EH (cell line): ENCODE measurements at places on chromosomes 4 and X.

DNA sequence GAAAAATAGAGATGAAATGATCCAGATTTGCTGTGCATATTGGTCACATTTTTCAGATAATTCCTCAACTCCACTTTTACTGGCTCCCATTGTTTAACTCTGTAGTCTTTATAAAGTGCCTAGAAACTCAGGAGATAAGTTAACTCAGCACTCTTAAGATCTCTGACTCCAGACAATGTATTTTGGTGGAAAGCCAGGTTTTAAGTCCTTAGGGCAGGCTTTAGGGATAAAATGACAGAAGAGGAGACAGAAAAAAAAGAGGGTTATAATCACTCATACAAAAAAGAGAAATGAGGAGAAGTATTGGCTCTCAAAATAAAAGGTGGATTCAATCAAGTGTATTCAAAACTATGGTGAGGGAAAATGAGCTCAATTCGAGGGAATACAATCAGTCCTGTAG, 674.8 kb upstream of the INTU start:
- DNase-seq = no peak

DNA sequence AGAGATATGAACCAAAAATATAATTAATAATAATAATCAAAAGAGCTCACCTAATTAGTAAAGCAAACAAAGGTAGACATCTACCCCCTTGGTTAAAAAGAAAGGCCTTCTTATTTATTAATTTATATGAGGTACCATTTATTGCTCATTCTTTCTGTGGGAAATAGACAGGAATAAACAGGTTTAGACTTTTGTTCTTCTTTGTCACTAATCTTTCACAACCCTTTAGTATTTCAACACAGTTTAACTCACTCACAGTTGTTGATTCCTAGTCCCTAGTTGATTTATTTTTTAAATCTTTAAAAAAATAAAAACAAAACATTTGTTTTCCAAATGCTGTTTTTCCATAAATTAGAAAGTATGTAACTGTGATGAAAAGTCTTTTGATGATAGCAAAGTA, 5.6 kb downstream of the PPARGC1A start:
- no peak for DNase-seq

DNA sequence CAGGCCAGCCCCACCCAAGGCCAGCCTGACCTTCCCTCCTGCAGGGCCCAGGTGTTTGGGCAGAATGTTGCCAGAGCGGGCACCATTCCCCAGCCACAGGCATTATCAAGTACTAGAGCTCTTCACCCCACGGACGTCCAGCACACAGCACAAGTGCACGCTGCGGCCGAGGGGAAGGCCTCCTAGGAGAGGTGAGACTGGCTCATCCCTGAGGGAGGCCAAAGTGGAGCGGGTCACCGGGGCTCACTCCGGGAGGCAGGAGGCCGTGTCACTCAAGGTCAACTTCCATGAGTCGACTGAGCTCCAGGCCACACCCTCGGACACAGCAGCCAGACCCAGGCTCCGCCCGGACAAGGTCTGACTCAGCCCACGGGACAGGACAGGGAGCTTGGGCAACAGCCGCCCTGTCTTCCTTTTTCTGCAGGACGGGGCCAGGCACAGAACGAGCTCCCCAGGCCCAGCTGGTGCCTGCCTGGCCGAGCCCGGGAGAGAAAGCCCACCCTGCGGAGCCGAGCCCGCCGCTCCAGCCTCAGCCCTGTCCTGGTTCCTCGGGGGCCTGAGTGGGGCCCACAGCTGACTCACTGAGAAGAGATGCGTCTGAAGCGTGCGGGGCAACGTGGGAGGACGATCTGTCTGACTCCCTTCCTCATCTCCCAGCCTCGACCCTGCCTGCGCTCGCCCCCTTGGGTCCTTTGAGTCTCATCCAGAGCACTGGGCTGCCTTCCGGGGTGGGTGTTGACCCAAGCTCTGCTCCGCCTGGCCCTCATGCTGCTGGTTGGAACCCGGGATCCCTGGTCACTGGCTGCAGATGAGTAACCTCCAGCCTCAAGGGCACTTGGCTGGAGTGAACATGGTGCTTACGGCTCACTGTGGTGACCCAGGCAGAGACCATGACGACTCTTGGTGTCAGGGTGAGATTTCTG, 1.6 kb downstream of the SLC49A3 start:
- DNase-seq = peak; percentile 87

GRCh38 chr4:22454955-22455354, 60.9 kb downstream of the ADGRA3 start:
- DNase-seq = no peak

GRCh38 chrX:85544609-85545008, 165.1 kb upstream of the POF1B start:
- no peak for DNase-seq

DNA sequence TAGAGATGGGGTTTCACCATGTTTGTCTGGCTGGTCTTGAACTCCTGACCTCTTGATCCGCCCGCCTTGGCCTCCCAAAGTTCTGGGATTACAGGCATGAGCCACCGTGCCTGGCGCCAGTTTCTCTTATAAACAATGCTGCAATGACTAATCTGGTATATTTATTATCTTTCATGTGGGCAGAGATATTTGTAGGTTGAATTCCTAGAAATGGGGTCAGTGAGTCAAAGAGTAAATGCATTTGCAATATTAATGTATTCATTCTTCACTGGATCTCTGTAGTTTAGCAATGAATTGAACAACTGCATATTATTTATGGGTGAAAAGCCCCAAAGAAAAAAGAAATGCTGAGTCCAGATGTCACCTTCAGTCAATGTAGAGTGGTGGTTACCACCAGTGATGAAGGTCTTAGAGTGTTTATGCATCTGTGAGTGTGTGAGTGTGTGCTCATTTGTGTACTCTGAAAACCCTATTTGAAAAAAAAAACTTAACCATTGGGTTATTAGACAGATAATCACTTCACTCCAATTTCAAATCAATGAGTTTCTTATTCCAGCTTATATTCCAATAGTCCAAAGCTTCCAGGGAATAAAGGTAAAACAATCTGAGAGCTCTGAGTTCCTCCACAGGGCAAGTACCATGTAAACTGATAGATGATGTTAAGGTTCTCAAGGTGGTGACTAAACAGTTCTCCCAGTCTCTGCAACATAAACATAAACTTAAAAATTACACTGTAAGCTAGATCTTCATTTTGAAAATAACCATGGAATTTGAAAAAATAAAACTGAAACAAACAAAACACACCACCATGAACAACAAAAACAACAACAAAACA, 22.6 kb upstream of the CD38 start:
- peak; percentile 50 for DNase-seq

DNA sequence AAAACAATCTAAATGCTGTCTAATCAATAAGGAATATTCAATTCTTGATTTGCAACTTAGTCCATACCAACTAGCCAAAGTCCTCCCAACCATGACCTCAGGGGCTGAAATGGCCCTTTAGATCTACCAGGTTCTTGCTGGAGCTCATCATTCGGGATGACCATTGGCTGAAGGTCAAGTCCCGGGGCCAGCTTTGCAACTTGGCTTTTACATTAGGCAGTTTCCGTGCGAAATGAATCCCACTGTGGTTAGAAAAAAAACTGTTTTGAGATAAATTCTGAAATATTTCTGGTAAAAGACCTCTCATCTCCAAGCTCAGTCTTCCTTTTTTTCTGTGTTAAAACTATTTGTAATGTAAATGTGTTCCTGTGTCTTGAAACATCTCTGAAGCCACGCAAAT, 178.6 kb downstream of the TENM3 start:
- no peak for DNase-seq

DNA sequence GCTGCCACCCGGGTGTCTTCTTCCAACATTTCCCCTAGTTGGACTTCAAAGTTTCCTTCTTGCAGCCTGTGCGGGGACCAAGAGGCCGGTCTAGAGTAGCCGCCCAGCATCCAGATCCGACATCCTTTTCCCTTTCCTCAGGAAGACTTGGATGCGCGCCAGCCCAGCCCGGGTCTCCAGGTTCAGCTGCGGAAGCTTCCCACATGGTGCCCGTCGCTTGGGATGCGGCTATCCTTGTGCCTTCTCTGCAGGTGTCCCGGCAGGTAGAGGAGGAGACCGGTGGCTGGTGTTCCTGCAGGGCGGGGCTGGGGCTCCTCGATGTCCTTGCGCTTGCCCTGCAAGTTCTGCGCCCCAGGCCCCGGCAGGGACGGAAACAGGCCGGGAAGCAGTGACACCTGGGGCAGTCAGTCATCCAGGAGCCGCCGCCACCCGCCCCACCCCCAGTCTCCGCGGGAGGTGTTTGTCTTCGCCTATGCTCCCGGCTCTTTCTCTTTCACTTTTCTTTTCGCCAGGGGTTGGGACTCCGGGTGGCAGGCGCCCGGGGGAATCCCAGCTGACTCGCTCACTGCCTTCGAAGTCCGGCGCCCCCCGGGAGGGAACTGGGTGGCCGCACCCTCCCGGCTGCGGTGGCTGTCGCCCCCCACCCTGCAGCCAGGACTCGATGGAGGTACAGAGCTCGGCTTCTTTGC, at the start of gene IL15:
Gene IL15 (plus strand): TSS at position 502 of the 689 bp plus-strand sequence. CDS start 82,882 bp downstream, outside the sequence.
- DNase-seq = peak; percentile 76

DNA sequence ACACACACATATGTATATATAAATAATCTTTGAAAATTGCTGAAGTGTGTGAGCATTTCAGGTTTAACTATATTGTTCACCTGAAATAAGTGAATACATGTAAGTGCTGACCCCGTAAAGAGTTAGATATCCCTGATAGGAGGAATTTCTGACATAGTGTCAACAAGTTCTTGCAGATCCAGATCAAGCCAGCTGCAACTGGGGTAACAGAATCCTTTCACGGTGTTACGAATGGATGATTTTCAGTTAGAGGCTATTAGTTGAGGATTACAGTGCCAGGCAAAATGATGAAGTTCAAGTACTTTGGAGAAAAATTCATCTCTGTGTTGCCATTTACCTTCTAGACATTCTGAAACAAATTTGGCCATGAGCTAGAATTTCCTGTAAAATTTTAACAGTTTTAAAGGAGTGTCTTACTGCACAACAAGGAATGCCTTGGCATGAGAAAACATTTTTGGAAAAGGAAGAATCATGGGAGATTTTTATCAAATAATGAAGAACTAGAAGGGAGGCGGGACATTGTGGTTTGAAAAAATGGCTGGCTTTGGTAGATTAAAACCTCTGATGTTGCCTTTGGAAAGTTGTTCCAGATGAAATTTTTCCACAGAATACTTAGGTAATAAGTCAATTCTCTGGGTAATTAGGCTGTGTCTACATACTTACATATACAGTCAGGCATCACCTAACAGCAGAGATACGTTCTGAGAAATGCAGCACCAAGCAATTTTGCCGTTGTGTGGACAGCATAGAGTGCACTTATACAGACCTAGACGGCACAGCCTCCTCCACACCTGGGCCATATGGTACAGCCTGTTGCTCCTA, 84.4 kb upstream of the FAT1 start:
- DNase-seq = peak; percentile 95
